Posterior cingulate gyrus (tissue), 11 donors: ENCODE measurements at places on chromosomes 1 and 21.

GRCh38 chr21:26443291-26443690 is 129.8 kb downstream of the CYYR1 start:
- DNase-seq, result no peak

GRCh38 chr1:9761855-9762254 is 61.9 kb downstream of the CLSTN1 start:
- no peak for DNase-seq

- no peak for DNase-seq
Observed at GRCh38 chr1:159829822-159830465, 3.3 kb downstream of the SLAMF8 start.

DNA sequence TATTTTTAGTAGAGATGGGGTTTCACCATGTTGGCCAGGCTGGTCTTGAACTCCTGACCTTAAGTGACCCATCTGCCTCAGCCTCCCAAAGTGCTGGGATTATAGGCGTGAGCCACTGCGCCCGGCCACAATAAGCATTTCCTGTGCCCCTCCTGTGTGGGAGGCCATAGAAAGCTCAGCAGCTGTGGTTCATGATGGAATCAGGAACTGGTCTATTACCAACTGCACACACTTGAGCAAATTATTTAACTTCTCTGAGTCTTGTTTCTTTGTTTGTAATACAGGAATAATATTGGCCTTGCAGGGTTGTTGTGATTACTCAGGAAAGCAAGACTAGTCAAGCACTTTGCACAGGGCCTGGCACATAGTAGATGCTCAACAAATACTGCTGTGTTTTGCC is 15.0 kb downstream of the RHBG start:
- DNase-seq, result no peak

DNA sequence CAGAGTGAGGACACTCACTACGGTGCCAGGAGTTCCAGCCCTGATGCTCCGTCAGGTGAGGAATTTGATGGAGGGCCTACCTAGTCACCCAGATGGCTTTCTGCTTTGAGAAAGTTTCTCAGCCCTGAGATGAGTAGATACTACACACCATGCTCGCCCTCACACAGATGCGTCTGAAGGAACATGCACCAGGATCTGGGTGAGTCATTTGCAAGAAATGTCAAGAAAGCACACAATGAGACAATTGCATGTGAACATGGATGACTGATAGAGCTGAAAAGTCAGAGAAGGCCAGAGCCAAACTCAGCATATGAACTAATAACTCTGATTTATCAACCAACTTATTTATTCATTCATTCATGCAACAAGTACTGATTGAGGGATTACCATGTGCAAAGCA is 483.9 kb downstream of the OMA1 start:
- DNase-seq, result no peak

DNA sequence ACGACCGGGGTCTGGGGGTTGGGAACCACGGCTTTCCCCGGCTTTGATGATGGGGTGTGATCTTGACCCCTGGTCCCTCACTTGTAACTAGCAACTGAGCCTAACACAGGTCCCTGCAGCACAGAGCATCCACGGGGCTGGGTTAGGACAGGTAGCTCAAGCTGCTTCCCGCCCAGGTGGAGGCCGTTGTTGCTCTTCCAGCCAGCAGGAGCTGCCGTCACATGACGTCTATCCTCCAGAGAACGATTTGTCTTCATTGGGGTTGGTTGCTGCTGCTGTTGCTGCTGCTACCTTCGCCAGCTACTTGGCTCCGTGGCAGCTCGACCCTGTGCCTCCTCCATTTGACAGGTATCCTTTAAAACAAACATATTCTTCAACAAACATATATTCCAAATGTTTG is 74.3 kb upstream of the ADAR start:
- no peak for DNase-seq

DNA sequence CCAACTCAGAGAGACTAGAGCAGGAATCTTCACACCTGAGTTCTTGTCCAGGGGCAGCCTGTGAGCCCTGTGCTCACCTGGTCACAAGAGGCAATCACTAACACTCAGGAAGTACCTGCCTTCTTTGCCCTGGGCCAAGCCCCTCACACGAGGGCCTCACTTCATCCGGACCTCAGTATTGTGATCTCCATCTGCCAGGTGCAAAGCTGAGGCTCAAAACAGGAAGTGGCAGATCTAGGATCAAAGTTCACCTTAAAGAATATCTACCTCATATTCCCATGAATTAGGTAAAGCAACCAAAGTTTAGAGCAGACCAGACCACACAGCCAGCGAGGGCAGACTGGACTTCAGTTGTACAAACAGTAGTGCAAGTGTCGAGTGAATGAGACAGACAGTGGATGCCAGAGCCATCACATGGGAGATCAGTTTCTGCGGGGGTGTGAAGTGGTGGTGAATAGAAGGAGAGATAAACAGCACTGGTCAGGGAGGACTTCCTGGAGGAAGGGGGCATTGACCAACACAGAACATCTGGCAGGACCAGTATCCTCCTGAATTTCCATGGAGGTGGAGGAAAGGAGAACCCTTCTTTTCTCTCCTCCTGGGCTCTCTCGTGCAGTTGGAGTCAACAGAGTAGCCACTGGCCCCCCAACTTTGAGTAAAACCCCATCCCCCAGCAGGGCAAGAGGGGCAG is 116.6 kb upstream of the ZBTB40 start:
- DNase-seq, result no peak

GRCh38 chr1:32865639-32866405 is 4.9 kb downstream of the FNDC5 start:
- DNase-seq, result no peak

GRCh38 chr21:26007951-26008498 is 162.5 kb downstream of the APP start:
- DNase-seq, result no peak

- DNase-seq, result no peak
Observed at GRCh38 chr1:41109310-41110197, 88.0 kb upstream of the SLFNL1 start.

- no peak for DNase-seq
Observed at GRCh38 chr1:210641582-210641981, 312.9 kb downstream of the HHAT start.

DNA sequence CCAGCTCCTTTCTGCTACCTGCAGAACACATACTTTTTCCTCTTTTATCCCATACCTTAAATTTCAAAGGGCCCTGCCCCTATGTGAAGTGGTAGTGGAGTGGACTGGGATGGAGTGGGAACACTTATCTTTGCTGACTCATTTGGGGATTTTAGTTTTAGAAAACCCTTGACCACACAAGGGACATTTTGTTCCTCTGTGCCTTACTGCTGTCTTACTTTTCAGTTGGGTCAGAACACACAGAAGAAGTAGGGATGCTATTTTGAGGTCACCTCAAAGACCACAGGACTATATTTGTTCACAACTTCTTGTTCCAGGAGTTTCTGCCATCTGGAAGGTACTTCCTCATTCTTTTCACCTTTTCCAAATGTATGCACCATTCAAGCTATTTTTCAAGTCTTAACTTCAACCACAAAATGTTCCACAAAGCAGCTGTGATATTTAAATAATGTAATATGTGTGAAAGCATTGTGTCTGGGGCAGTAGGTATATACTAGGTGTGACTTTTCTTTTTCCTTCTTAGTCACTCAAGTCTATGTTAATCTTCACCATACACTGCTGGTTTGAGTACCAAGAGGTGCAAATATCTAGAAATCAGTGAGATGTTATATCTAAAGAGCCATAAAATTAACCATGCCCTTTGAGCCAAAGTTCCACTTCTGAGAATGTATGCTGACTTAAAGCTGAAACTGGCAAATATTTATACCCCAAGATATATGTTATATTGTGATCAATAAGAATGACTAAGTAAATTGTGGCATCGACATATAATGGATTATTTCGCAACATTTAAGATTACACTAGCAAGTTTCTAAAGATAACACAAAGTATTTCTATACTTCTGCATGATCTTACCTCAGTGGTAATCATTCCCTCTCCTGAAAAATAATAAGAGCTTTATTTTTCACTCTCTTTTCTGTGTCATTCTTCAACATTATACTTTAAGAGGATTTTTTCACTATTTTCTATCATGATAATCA is 308.5 kb downstream of the MRPL39 start:
- no peak for DNase-seq

- DNase-seq, result no peak
Observed at GRCh38 chr1:163258181-163258580, 55.5 kb upstream of the RGS5 start.

GRCh38 chr1:161950377-161950776 is 73.3 kb downstream of the OLFML2B start:
- DNase-seq, result no peak

GRCh38 chr1:57357462-57357861 is 66.4 kb downstream of the DAB1 start:
- no peak for DNase-seq

DNA sequence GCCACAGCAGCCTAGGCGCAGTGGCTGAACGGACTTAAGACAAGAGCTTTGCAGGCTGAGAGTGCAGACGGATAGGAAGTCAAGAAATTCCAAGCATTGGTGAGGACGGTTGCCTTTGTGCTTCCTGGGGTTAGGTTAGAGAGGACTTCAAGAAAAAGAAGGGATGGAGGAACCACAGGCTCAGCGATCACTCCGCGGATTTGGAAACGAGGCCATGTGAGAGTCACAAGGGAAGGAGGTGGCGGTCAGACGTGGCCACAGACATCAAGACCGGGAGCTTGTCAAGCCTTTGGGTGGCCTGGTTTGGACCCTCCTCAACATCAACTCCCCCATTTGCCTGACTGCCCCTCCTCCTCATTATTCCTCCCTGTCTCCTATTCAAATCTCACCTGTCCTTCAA is 62.3 kb downstream of the NID1 start:
- no peak for DNase-seq

- no peak for DNase-seq
Observed at GRCh38 chr21:25822981-25823380, 88.2 kb downstream of the GABPA start.

DNA sequence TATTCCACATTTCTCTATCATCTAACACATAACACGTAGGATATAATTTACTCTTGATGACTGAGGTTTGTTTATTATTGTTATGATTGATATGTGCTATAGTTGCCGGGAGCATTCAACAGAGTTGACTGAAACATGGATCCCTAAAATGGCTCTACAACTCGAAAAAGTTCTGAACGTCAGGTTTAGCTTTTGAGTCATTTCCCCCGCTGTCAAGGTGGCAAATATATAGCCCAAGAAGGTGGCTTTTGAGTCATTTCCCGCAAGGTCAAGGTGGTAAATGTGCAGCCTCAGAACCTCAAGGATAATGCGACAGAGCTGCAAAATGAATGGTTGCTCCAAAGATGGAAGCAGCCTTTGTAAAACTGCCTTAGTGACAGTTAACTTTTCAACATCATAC is 104.0 kb downstream of the NIBAN1 start:
- no peak for DNase-seq

- DNase-seq, result no peak
Observed at GRCh38 chr1:98119796-98120195, 199.0 kb upstream of the DPYD start.
